T47D (cell line): ENCODE measurements at places on chromosomes 12 and 14.

- DNase-seq = no peak
Measured at GRCh38 chr12:11717519-11717961, 68.1 kb downstream of the ETV6 start.

DNA sequence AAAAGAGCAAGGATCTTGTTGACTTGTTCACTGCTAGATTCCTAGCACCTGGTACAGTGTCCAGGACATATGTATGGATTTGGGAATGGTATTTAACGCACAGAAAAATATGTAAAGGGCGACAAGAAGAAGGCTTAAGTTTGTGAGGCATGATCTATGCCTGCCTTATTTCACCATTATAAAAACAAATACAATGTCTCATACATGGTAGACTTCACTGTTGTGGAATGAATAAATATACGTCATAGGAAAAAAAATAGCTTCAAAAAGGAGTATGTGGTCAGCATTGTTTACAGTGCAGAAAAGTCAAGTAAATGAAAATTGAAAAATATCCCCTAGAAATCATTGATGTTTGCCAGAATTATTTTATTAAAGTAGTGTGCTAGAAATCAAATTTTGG is 30.0 kb downstream of the HCFC2 start:
- no peak for DNase-seq

GRCh38 chr12:103105971-103106597 is 148.6 kb downstream of the ASCL1 start:
- no peak for DNase-seq

- DNase-seq = no peak
Measured at GRCh38 chr12:45050751-45051571, at the start of gene DBX2. Gene DBX2 (minus strand): TSS chr12:45051099. CDS start chr12:45050927, 172 bp downstream.

- DNase-seq = peak; percentile 26
Measured at GRCh38 chr14:31510222-31510621, 22.4 kb upstream of the GPR33 start.

- DNase-seq = no peak
Measured at GRCh38 chr14:66268802-66269334, 217.3 kb upstream of the CCDC196 start.

GRCh38 chr12:45668641-45669040 is 60.9 kb upstream of the ARID2 start:
- DNase-seq = no peak

GRCh38 chr12:127728729-127729128 is 538.2 kb upstream of the TMEM132C start:
- DNase-seq = no peak

GRCh38 chr14:72682188-72682587 is 211.7 kb downstream of the DPF3 start:
- DNase-seq = no peak

DNA sequence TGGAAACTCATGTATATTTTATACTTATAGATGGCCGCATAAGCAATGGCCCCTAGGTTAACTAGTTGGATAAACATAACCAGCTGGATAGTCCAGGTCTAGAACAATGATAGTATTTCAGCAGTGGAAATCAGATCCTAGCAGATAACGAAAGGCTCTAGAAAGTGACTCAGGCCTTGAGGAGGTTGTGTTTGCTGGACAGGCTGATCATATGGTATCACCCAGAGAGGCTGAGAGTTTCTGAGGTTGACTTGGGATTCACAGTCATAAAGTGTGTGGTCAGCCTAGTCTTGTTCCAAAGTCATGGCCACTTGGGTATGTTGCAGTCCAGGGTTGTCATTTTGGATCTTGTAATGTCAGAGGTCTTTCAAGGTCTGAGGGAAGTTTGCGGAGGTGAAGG is 16.8 kb downstream of the FLVCR2 start:
- DNase-seq = no peak
